ENCODE measurements at places on chromosomes 1 and 21.
A peak's percentile ranks its signal among the peaks of the same experiment; 100 is the strongest.

- DNase-seq, result no peak
Observed at GRCh38 chr1:115113766-115114165, 24.5 kb upstream of the TSPAN2 start.

- DNase-seq, result no peak
Observed at GRCh38 chr1:177659281-177659680, 310.6 kb downstream of the SEC16B start.

- DNase-seq, result no peak
Observed at GRCh38 chr1:46455951-46456350, 33.7 kb upstream of the DMBX1 start.

GRCh38 chr21:38439957-38440356 is 58.3 kb downstream of the ERG start:
- no peak for DNase-seq

- DNase-seq, result peak; percentile 35
Observed at GRCh38 chr1:242467556-242468145, 56.8 kb downstream of the PLD5 start.

- no peak for DNase-seq
Observed at GRCh38 chr1:242147096-242147976, 148.4 kb upstream of the MAP1LC3C start.

- no peak for DNase-seq
Observed at GRCh38 chr1:6941786-6942185, 156.5 kb downstream of the CAMTA1 start.

DNA sequence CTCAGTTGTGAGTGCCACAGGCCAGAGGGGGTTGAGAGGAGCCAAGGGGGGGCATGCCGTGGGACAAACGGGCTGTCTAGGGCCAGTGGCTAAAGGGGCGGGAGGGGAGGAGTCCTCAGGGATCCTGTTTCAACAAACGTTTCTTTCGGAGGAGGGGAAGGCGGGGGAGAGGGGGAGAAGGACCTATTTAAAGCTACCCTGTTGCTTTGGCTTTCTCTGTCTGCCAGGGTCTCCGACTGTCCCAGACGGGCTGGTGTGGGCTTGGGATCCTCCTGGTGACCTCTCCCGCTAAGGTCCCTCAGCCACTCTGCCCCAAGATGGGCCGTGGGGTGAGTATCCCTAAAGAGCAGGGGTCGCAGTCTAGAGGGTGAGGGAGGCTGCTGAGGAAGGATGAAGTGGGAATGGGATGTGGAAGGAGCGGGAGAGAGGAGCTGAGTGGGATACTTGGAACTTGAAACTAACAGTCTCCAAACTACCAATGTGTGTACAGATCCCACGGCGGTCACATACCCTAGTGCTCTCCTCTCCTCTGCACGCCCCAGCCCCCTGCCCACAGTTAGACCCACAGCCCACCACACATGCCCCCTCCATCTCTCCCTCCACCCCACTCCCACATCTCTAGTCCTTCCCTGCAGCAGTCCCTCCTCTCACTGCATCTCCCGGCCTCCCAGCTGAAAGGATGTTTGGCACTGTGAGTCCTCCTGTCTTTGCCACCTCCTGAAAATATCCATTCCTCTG is at the start of gene ATP1A2:
Gene ATP1A2, plus strand, starts transcription at position 215 of the 738 bp plus-strand sequence. Its CDS starts 103 bp downstream, at position 318.
- DNase-seq, result no peak

- DNase-seq, result no peak
Observed at GRCh38 chr1:213464786-213465460, 413.9 kb downstream of the RPS6KC1 start.

- DNase-seq, result no peak
Observed at GRCh38 chr1:85397490-85398032, 67.4 kb downstream of the DDAH1 start.

- peak; percentile 55 for DNase-seq
Observed at GRCh38 chr1:207868251-207868773, 42.6 kb downstream of the CD34 start.

- DNase-seq, result no peak
Observed at GRCh38 chr1:149963358-149963757, 26.7 kb upstream of the MTMR11 start.

GRCh38 chr1:150280138-150280707 is 2.1 kb upstream of the CIART start:
- no peak for DNase-seq

- DNase-seq, result no peak
Observed at GRCh38 chr1:8373581-8374241, 55.8 kb downstream of the SLC45A1 start.

DNA sequence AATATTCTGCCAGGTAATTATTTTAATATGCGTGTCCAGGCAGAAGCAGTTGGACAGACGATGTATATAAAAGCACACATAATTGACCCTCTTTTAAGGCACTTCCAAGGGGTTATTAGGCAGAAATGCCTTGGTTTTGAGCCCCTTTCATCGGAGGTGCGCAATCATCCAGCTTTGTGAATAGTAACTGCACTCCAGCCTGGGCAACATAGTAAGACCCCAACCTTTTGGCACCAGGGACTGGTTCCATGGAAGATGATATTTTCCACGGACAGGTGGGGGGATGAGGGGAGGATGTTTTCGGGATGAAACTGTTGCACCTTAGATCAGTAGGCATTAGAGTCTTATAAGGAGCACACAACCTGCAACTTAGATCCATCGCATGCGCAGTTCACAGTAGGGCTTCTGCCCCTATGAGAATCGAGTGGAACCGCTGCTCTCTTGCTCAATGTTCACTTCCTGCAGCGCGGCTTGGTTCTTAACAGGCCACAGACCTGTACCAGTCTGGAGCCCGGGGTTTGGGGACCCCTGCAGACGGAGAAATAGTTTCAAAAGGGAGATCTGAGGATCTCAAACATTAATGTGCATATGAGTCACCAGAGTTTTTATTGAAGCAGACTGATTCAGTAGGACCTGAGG is 1.8 kb upstream of the MCOLN2 start:
- peak; percentile 64 for DNase-seq

DNA sequence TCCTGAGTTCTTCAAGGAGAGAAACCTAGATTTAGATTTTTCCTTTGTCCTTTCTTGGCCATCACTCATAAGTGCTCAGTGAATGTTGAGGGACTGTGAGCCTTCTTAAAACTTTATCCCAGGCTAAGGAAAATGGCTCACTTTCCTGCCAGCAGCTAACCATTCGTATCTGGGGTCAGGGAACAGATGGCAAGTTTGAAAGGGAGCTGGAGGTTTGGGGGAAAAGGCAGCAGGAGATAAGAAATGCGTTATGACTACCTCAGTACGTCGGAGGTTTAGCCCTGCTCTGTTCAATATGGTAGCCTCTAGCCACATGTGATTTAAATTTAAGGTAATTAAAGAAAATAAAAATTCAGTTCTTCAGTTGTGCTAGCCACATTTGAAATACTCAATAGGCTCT is 13.3 kb downstream of the RRP15 start:
- DNase-seq, result no peak

DNA sequence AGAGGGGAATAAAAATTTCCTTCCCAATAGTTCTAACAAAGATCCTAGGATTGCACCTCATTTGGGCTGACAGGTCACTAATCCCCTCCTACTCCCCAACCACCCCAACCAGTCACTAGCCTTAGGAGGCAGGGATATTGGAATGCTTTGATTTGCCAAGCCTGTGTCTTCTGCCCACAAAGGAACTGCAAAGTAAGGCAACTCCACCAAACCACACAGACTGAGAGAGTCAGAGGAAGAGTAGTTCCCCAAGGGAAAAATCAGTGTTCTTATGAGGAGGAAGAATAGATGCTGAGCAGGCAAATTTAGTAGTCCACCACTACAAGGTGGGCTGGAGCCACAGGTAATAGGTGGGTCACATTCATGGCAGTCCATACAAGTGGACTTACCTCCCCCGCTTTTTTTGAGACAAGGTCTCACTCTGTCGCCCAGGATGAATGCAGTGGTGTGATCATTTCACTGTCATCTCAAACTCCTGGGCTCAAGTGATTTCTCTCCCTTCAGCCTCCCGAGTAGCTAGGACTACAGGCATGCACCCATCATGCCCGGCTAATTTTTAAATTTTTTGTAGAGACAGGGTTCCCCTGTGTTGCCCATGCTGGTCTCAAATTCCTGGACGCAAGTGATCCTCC is 3.7 kb upstream of the TMEM39B start:
- no peak for DNase-seq

Data from activated naive CD4-positive, alpha-beta T cell treated with anti-CD3 and anti-CD28 coated beads, Interleukin-2, amount 10 ng/mL, durations not matched to agents 7 days and 5 days (primary cell).